CD4-positive, alpha-beta T cell treated with Interleukin-12 subunit alpha and Interleukin-12 subunit beta, for 1 hour (primary cell): ENCODE measurements at places on chromosomes 3 and 15.

DNA sequence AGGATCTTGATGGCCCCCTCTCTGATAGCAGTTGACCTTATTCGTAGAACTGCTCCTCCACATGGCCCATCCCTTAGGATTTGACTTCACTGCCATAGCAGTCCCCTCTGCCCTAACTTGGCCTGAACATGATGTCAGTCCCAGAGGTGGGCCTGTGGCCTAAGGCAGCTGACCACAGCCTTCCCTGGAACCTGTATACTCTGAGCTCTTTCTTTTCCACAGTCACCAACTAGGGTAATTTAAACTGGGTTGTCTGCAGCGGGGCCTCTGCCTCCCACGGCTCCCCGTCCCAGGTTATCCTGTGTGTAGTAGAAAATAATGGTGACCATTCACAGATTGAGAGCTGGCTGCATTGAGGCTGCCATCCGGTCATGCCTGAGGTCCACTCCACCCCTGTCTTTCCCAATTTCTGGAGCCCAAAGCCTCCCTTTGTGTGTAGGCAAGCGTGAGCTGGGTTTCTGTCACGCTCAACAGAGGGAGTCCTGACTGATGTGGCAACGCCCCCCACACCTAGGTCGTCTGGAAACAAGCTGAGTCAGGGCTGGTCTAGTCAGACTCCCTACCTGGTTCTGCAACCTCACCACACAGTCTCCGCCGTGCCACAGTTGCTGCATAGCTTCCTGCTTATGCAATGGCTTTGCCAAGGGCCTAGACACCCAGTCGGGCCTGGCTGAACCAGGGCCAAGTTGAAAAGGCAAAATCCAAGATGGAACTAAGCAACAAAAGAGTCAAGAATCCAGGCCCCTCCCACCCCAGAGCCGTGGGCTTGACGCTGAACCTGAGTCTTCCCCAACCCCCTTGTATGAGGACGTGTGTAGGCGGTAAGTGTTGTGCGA is 284.5 kb downstream of the XXYLT1 start:
- DNase-seq = no peak

- DNase-seq = peak; percentile 8
Measured at GRCh38 chr3:192957441-192958021, 39.9 kb upstream of the MB21D2 start.

GRCh38 chr15:96340348-96340597 is 9.8 kb downstream of the NR2F2 start:
- no peak for DNase-seq

- no peak for DNase-seq
Measured at GRCh38 chr3:134939978-134940377, 144.9 kb downstream of the EPHB1 start.

DNA sequence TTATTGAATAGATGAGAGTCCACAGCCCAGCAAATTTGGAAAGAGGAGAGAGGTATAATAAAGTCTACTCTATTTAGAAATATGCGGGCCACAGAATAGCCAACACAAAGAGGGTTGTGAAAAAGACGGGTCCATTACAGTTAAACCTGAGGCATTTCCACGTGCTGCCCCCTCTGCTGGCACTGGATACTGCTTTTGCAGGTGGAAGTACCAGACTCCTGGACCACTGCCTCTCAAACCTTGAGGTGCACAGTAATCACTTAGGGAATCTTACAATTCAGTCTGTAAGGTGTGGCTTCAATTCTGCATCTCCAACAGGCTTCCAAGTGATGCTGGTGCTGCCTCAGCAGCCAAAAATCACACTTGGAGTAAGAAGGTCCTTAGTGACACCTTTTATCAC is 3.0 kb upstream of the TFDP2 start:
- peak; percentile 5 for DNase-seq

DNA sequence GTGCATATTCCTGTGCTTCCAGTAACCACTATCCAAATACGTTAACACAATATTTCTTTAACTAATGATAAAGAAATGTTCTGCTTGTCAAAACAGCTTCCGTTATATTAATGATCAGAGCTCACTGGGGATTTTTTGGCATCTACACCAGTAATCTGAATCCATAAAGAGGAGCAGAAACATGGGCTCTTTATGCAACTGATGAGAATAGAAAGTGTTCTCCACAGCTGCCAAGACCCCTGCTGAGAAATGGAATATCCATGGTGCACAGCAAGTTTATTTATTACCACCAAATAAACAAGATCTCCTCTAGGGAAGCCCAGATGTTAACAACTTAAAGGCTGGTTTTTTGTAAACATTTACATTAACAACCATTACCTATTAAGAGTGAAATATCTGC is 54.5 kb downstream of the ALDH1A2 start:
- DNase-seq = no peak

DNA sequence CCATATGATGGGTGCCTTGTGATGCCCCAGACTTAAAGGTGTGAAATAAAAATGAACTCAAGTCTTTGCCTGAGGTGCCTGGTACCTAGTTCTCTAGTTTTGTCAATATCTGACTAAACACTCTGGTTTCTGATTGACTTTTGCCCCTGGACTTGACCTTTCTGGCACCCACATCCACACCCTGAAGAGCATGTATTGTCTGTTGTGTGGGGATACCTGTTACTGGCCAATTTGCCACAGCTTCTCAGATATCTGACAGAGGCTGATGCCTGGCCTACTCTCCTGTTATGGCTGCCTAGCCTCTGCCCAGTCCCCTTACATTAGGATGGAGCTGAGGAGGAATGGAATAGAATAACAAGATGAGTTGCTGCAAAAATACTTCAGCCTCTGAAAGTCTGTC is 3.6 kb downstream of the ZBTB38 start:
- no peak for DNase-seq

GRCh38 chr3:185934767-185935464 is 2.9 kb downstream of the TRA2B start:
- DNase-seq = no peak

DNA sequence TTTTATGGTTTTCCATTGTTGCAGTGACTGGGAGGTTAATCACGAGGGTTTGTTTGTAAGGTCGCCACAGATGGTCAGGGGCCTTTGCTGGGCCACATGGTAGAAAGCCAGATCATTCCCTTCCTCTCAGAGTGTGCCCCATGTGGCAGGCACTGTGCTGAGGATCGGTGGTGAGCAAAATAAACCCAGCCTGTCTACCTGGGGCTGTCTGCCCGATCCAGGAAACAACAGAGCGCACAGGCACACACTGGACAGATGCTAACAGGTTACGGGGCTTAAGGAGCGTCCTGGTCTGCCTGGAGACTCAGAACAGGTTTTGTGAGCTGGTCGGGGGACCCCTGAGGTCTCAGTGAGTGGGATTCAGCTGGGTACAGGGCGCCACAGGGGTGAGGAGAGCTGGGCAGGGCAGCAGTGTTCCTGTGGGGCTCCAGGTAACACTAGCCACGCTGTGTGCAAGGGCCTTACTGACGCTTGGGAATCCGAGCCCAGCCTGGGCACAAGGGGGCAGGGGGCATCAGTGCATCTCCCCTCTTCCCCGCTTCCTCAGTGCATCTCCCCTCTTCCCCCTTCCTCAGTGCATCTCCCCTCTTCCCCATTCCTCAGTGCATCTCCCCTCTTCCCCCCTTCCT is 136.4 kb downstream of the DNAJB8 start:
- DNase-seq = no peak

DNA sequence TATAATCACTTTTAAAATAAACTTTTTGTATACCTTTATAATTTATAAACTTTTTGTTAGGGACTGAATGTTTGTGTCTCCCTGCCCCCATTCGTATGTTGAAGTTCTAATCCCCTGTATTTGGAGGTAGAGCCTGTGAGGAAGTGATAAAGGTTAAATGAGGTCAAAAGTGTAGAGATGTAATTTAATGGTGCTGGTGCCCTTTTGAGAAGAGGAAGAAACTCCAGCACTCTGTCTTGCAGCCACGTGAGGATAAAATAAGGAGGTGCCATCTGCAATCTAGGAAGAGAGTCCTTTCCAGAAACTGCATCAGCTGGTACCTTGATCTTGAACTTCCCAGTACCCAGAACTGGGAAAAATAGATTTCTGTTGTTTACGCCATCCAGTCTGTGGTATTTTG is 106.1 kb upstream of the RGMA start:
- DNase-seq = no peak

GRCh38 chr15:49848807-49849206 is 228.0 kb downstream of the DTWD1 start:
- DNase-seq = no peak

DNA sequence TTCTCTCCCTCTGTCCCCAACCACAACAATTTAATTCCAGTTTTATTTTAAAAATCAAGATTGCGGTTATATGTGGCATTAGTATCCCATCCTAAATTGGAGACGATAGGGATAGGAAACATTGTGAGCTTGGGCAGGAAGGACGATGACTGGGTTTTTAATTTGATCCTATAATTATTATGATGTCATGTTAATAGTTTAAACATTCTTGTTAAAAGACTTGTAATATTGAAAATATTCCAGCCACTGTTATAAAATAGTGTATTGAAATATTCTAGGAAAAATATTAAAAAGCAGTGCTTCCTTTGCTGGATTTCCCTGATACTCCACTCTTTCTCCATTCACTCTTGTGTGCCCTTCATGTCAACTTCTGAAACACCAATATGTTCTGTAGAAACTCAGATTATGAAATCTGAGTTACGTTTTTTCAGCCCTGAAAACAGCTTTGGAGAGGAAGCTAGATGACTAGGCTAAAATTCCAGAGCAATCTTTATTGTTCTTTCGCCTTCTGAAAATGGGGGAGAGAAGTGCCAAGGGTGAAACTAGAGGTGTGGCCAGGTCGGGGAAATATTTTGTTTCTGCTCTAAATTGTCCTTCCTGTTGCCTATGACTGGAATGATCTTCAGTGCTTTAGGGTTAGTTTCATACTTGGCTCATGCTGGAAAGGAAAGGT is 46.1 kb upstream of the MAP3K13 start:
- DNase-seq = no peak

DNA sequence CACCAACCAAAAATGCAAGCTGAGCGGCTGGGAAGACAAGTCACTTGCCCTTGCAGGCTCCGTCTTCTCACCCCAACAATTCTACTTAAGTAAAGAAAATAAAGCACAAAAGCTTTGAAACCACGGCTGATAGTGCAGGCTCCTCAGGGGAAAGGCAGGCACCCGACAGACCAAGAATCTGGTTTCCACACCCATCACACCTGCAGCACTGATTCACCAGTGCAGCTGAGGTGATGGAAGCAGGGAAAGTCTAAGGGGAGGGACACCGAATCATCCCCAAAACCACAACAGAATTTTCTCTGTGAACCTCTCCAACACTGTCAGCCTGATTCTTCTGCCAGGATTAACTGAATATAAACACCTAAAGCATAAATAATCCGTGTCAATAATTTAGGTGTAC is 62.0 kb upstream of the NSMCE3 start:
- no peak for DNase-seq

DNA sequence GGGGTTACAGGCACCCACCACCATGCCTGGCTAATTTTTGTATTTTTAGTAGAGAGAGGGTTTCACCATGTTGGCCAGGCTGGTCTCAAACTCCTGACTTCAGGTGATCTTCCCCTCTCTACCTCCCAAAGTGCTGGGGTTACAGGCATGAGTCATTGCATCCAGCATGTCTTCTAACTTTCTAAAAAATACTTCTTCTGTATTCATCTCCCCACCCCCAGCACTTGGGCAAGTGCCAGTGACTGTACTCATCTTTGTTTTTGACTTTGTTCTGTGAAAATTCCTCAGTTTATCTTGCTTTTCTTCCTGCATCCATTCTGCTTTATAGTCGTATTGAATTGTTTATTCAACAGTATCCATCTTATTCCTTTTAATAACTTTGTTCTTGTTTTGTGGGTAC is 47.6 kb downstream of the ARIH1 start:
- no peak for DNase-seq

- DNase-seq = no peak
Measured at GRCh38 chr15:70062321-70062956, 35.3 kb downstream of the TLE3 start.

GRCh38 chr3:126017362-126017761 is 48.4 kb downstream of the ROPN1B start:
- no peak for DNase-seq

- no peak for DNase-seq
Measured at GRCh38 chr3:58101499-58102389, 93.5 kb downstream of the FLNB start.

DNA sequence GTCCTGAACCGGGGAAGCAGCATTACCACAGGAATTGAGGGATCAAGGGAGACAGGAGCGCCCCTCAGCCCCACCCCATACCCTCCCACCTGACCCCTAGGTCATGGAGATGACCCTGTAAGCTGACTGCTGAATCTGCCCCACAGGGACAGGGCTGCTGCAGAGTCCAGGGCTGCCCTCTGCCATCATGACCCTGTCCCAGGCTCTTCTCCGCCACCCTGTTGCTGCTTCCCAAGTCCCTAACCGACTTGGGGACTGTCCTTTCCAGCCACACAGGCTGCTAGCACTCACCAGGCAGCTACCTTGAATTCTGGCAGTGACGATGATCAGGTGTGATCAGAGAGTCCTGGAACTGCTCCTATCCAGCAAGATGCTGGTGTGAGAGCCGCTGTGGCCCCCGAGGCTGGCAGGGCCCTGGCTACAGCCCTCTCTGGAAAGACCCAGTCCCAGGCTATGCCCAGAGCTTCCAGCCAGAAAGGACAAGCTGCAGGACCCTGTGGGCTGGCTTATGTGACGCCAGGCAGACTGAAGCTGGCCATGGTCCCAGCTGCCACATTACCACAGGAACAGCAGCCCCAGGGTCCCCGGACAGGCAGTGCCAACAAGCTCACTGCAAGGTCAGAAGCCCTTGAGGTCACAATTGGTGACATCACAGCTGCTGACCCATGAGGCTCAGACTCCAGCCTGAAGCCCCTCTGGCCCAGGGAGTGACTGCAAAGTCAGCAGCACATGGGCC is at the start of gene C3orf22:
TSS of gene C3orf22 (minus strand) at position 597 of the 736 bp plus-strand sequence. CDS start 5,542 bp downstream, outside the sequence.
- no peak for DNase-seq

- DNase-seq = no peak
Measured at GRCh38 chr15:83665480-83665879, 11.6 kb downstream of the ADAMTSL3 start.

DNA sequence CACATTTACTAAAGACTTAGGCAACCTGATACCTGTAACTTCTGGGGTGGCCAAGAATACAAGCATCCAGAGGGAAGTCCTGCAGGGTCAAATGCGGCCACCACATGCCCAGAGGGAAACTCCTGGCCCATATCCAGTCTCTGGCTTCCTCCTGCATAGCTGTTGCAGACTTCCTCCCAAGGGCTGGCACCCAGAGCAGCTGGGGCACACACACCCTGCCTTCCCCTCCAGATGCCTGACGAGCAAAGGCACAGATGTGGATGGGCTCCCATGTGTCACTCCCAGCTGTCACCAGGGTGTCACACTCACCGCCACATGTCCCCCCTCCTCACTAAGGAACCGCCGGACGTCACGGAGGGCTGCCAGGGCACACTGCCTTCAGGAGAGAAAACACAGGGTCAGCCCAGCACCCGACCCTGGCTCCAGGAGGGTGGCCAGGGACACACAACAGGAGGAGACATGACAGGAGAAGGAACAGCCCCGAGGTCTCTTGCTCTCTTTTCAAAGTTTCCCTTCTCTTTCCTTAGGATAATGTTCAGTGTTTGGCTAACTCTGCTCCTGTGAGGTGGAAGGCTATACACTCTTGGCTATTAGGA is 13.2 kb downstream of the PFKFB4 start:
- DNase-seq = no peak

DNA sequence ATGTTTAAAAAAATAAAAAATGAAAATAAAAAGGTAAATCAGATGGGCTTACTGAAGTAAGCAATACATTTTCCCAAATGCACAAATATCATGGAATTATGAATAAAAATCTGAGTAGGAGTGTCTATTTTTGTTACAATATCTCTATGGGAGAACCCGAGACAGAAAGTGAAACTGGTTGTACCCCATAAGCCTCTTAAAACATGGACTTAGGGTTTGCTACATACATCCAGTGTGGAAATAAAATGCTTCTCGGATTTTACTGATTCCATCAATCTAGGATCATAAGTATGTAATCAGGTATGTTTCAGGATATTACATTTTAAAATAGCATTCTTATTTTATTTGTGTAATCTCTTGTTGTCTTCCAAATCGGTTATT is 177.8 kb upstream of the CDIN1 start:
- DNase-seq = no peak
